ENCODE measurements at places on chromosomes 3 and 15.

- DNase-seq = no peak
These were observed 278.3 kb downstream of the SHQ1 start for GRCh38 chr3:72569754-72570440.

- no peak for DNase-seq
These were observed 582.8 kb upstream of the BCHE start for GRCh38 chr3:166420071-166420470.

DNA sequence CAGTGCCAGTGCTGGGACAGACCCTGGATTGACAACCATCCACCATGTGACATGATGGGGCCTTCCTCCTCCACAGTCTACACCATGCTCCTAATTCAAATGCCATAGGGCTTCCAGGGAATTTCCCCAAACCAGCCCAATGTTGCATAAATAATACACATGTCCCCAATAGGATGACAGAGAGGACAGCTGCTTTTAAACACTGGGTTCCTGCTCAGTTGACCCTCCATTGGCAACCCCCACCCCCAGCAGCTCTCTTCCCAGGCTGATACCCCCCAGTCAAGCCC lies 28.3 kb upstream of the ATP2B2 start:
- no peak for DNase-seq

- no peak for DNase-seq
These were observed 209.5 kb downstream of the SATB1 start for GRCh38 chr3:18215639-18216038.

DNA sequence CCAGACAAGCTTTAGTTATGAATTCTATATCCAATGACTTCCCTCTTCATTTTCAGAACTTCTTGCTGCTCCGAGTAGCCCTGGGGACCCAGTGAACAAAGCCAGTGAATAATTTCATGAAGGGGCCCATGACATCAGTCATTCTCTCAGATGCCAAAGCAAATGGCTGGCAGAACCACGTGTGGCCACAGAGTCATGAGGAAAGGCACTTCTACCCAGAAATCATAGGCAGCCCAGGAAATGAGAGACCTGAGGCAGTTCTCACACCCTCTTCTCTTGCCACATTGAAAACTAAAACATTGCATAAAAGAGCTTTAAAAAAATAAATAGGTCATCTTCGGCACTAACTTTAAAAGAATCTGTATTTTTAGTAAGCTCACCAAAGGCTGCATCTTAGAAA lies 4.3 kb upstream of the UACA start:
- DNase-seq = no peak

DNA sequence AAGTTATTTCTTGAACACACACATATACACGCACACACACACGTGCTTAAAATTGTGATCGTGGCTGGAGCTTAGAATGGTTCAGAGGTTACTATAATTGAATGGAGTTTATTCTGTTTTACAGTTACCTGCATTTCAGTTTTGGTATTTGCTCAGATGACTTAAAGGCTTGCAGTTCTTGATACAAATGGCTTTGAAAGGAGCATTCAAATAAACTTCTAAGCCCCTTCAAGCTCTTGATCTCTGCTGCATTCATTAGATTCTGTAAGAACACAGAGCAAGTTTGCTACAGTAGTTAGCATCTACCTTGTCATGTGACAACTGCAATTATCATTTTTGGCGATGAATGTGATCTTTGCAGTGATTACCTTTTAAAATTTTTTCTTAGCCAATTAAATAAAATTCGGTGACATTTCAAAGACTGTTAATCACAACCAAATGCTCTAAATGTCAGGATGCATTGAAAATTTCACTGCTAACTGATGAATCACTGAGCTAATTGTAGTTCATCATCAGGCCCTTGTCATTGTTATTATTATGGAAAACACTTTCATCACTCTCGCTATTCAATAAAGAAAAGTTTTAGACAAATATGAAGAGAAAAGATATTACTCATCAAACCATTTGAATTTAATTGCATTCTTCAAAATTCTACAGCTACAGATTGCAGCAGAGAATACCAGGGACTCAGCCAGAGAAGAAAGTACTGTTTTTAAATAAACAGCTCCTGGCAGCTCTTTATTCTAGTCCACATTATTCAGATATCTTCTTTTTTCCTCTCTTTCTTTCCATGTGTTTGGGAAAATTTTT lies 296.1 kb downstream of the LRTM1 start:
- DNase-seq = no peak

- DNase-seq = no peak
These were observed 4.7 kb upstream of the DNASE1L3 start for GRCh38 chr3:58215317-58216025.

DNA sequence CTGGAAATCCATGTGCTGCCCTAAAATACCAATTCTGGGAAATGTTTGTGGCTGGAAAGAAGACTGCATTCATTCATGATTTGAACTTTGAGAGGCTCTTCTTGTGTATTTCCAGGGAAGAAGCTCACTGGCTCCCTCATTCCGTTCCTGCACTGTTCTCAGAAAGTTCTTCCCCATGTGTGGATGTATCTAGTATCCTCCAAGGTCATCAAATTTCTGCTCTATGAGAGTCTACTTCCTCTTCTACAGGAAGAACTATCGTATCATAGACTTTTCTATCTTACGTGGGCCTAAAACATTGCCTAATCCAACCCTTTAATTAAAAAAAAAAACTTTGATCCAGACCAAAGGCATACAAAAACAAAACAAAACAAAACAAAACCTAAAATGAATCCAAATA lies 2.9 kb downstream of the CCR3 start:
- no peak for DNase-seq

GRCh38 chr3:42071904-42072812 lies 19.0 kb upstream of the TRAK1 start:
- DNase-seq = peak; percentile 84

DNA sequence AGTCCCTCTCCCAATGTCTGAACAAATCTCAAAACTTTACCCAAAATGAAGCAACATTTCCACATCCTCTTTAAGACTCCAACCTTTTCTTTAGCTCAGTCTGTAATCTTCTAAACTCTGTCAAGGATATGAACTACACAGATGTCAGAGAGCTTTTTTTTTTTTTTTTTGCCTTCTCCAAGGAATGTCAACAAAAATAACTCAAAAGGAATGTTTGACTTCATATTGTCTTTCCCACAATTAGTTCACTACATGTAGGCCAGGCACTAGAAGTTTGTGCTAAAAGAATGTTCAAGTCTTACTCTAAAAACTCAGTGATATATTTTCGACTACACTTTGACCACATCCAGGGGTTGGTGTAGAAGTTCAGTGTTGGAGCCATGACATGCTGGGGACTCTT lies 37.1 kb downstream of the ADAMTS9 start:
- no peak for DNase-seq

GRCh38 chr3:186909078-186909853 lies 21.1 kb upstream of the ST6GAL1 start:
- no peak for DNase-seq

GRCh38 chr3:15094187-15094875 lies 4.6 kb downstream of the RBSN start:
- DNase-seq = no peak
